ENCODE measurements at places on chromosomes 4 and X.

DNA sequence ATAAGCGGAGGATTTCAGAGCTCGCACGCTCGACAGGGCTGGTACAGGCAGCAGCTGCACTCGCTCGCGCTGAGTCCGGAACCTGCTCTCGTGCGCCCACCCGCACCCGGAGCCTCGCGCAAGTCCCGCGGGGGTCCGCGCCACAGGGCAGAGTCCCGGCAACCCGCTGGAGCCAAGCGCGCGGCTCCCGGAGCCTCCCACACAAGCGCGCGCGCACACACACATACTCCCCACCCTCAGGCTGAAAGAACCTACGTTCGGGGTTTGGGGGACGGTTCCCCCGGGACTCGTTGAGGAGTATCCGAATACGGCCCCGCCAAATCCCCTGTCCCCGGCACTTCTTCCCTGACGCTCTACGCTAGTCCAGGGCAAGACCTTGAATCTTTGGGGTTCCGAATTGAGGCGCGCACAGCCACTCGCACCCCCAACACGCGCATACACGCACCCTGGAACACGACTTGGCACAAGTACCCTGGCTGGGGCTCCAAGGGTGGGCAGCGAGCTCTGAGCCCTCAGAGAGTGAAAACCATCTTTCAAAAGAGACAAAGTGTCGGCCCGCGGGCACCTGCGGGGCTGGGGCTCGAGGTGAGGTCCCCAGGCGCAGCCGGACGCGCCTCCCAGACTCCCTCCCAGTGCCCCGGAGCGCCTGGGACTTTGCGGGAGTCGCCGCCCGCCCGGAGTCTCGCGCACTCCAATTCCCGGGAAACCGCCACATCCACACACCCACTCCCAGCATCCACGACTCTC, 952 bp downstream of the ANOS1 start:
- DNase-seq: no peak

DNA sequence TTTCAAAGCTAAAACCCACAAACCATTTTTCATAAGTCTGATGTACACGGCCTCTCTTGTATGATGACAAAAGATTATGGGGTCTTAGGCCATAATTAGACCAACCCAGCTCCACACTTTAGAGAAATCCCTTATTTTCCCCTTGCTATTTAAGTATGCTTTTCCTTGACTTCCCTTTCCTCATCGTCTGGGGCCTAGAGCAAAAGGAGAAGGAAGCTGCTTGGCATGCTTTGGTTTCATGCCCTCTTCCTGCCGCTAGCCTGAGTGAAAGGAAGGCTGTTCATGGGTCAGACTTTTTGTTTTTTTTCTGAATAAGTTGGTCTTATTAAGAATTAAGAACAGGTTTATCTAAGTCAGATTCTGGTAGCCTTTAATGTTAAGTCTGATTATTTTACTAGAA, 10.6 kb upstream of the RASGEF1B start:
- no peak for DNase-seq

- no peak for DNase-seq
These were observed 22.4 kb upstream of the IL21 start for GRCh38 chr4:122643257-122643656.

DNA sequence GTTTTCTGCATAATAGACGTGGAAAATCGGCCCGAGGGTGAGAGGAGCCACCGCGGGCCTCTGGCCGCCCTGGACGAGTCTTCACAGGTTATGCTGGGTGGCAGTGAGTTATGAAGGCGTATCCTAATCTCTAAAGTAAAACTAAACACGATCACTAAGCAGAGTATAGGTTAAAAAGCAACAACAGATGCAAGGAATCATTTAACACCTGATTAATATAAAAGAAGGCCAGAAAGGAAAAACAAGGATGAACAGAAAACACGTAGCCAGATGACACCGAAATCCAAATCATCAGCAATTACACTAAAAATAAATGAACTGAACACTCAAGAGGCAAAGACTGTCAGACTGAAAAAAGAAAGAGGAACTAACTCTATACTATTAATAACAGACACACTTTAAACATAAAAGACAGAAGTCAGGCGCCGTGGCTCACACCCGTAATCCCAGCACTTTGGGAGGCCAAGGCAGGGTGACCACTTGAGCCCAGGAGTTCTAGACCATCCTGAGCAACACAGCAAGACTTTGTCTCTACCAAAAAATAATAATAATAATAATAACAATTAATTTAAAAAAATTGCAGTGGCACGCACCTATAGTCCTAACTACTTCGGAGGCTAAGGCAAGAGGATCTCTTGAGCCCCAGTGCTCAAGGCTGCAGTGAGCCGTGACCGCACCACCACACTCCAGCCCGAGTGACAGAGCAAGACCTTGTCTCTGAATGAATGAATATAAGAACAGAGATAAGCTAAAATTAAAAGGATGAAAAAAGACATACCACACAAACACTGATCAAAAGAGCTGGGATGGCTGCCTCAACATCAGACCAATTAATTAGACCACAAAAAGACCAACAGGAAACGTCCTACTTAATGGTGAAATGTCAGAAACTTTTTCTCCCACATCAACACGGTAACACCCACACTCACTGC, 30.0 kb downstream of the CTBP1 start:
- DNase-seq: no peak

DNA sequence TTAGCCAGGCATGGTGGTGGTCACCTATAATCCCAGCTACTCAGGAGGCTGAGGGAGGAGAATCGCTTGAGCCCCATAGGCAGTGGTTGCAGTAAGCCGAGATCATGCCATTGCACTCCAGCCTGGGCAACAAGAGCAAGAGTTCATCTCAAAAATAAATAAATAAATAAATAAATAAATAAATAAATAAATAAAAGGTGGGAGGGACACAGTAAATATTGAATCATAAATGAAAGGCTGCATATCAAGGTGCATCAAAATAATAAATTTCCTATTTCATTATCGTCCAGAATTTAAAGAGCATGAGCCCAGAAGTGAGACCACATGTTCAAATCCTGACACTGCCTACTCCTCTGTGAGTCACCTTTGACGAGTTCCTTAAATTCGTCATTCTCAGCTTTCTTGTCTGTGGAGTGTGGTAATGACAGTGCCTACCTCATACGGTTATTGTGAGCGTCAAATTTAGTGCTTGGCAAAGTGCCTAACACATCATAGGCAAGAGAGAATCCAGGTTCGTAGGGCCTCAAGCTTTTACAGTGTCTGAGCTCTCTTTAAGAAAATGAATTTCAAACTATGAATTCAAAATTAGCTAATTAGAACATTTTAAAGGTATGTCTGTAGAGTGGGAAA, 49.9 kb downstream of the IL15 start:
- no peak for DNase-seq

GRCh38 chrX:9339603-9340491, 125.0 kb upstream of the TBL1X start:
- no peak for DNase-seq

DNA sequence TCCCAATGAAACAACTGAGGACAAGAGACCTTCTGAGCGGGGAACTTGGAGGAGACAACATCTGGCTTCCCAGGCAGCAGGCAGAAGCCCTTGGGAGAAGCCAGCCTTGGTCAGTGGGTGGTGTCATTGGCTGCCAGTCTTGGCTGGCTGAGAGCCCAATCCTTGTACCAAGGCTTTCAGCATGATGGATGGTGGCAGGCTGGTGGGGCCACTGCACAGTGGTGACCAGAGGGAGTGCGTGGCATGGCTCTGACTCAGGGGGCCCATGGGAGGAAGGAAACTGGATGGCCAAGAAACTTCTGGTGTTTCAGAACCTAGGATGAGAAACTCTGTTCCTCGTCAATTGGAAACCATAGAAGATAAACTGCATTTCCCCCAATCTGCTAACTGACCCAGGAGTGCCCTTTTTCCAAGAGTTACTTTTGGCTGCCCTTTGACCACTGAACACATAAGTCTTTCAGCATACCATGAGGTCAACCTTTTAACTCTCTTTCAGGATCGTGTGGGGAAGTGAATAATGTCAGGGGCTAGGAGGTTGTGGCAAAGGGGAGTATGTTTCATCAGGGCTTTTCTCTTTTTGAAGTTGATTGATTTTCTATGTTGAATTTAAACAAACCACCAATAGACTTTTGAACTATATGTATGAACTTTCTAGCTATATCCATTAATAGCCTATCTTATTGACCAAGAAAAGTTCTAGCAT, 60.9 kb downstream of the SOWAHB start:
- no peak for DNase-seq

DNA sequence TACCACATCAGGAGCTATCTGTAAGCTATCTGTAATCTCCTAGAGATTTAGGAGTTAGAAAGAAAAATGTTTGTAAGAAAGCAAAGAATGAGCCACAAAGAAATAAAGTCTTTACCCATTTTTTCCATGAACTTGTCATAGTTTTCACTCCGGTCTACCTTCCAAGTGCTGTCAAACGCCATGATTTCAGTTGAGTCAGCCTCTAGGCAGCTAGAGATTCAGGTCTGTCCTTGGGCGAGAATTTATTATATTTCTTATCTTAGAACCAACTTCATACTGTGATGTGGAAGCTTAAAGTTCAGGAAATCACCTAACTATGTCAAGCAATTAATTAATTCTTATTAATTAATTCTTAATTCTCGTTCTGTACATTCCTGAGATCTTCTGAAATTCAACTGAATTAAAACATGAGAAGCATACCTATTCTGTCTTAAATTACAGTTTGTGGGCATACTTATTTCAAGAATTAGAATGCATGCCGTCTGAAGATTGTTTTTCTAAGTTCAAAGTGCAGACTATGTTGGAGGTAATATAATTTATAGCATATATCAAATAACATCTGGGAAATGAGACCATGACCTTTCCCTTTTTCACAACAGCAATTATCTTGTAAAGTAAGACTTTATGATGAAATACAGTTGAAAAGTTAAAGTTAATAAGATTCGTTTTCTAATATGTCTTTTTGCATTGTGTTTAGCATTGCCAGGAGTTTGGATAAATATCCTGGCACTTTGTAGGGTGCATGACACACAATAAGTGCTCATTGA, at the start of gene FABP2:
FABP2 (minus strand) TSS at position 218 of the 767 bp plus-strand sequence; CDS start at position 182, 36 bp downstream.
- no peak for DNase-seq

DNA sequence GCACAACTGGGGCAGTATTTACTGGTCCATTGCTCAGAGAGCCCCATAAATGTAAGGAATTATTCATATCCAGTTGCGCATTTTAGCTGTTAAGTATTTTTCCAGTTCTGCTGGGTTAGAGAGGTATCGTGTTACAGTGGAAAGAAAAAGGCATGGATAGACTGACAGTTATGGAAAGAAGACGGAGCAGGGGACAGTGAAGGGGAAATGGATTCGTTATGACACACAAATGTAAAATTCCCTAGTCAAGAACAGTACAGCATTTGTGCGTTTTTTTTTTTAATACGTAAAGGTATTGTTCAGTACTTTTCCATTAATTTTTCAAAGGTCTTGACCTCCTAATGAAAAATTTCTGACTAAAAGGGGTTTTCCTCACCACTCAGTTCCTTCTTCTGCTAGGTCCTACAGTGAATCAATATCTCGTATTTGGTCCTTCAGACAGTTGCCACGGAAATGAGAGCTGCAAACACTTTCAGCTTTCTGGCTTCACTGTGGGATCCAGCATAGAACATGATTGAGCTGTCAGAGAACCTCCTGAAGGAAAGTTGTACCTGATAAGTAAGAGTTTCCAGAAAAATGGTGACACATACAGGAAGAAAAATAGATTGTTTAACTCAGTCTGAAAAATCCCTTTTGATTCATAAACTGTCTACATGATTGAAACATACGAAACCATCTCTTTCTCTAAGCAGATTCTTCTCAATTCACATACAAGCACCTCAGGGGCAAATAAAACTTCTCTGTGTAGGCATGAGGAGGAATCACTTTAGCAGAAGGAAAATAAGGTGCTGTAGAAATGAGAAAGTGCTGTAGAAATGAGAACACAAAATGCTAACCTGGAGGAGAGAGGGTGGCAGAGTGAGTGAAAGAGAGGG, 21.8 kb upstream of the BBS12 start:
- DNase-seq: no peak

GRCh38 chr4:69330345-69331047, 50.2 kb downstream of the UGT2B28 start:
- no peak for DNase-seq

DNA sequence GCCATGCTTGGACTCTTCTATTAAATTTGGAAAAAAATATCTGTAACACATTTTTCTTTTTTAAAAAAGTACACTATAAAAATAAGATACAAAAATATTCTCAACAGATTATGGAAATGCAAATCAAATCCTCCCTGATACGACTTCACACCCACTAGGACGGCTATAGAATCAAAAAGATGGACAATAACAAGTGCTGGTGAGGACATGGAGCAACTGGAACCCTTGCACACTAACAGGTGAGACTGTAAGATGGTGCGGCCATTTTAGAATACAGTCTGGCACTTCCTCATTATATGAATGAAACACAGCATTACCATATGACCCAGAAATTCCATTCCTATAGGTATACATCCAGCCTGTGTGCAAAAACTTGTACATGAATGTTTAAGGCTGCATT, 83.6 kb downstream of the GATB start:
- no peak for DNase-seq

DNA sequence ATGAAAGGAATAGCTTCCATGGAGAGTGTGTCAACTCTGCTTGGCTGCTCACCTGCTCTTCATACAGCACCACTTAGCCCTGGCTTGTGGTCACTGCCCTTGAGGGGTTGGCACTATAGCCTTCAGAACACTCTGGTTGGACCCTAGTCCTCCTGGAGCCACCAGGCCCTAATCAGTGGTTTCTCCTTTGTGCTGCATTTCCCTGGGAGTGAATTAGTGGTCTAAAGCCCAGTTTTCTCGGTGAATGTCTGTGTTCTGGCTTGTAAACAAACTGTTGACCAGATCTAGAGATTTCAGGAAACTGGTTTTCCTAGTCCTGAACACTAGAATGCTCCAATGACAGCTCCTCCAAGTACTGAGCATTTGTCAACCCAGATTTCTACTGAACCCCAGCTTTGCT, 28.6 kb upstream of the TMEM154 start:
- DNase-seq: no peak

DNA sequence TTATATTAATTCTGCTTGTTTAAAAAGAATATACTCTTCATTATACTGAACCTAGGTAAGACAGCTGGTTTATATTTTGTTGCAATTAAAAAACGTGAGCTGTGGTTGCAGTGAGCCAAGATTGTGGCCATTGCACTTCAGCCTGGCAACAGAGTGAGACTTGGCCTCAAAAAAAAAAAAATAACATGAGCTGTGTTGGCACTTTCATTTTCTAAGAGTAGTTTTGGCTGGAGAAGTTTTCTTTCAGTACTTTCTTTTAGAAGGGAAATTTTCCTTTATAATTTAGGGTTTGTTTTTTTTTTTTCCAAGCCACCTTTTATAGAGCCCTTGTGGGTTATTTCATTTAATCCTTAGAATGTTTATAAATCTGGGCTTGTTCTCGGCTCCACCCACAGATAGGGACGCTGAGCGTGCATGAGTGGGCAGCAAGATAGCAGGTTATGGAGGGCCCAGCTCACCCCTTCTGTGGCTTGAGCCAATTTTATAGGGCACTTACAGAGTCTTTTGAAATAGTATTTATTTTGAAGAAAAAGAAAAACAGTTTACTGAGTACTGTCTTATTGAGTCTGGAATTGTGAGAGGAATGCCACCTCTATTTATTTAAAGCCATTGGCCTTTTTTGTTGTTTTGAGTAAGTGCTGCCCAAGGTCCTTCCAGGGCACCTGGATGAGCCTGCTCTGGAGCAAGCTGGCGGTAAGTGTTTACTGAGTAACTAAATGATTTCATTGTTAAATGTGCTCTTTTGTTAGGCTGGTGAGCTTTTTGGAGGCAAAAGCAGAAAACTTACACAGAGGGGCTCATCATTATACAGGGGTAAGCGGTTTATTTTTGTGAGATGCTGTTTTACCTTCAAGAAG, 60.9 kb downstream of the HTT start:
- DNase-seq: no peak

GRCh38 chrX:20374450-20374849, 107.7 kb upstream of the RPS6KA3 start:
- DNase-seq: no peak

- DNase-seq: no peak
These were observed 230.0 kb downstream of the MAGEE1 start for GRCh38 chrX:76657499-76657898.
